ENCODE measurements at places on chromosomes 4 and X.

DNA sequence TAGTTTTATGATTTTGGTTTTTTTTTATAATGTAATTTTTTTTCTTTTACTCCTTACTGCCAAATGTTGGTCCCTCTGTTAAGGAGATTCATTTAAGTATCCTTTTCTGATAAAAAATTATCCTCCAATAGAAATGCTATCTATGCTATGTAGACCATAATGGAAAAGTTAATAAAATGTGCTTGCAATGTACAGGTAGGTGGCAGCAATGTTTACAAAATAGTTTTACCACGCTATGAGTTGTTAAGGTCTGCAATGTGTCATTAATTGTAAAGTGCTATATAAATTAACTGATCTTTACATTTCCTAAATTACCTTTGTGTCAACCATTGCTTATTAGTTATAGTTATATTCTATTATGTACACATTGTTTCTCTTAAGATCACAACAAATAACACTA lies 3.8 kb upstream of the CENPC start:
- DNase-seq, result no peak

GRCh38 chrX:19162851-19163250 lies 40.6 kb upstream of the ADGRG2 start:
- no peak for DNase-seq

GRCh38 chr4:147480891-147481576 lies at the start of gene EDNRA:
EDNRA (plus strand) TSS chr4:147481097; CDS start chr4:147485682, 4,585 bp downstream.
- no peak for DNase-seq

DNA sequence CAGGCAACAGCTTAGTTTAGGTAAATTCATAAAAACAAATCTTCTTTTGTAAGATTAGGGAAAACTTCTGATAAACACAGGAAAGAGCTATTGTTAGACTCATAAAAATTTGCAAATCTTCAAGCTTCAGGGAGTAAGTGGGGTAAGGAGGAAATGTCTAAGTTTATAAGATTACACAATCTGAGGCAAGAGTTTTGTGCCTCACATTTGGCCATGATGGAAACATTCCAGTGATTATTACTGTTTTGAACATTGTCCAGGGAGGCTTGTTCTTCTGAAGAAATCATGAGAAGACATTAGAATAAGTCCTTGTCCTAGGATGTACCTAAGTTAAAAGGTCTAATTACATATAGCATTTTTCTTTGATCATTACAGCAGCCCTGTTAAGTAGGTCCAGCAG lies 72.8 kb downstream of the MAOB start:
- no peak for DNase-seq

DNA sequence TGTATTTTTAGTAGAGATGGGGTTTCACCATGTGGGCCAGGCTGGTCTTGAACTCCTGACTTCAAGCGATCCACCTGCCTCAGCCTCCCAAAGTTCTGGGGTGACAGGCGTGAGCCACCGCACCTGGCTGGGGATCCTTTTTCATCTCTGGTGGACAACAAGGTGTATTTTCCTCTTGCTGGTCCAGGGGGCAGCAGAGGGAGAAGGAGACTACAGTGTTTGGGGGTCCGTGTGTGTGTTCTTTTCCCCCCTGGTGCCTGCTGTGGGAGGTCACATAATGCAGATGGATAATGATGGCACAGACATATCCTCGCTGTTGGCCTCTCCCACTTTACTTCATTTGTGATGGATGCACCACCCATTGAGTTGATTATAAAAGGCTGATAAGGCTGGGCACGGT lies 39.0 kb upstream of the CD99 start:
- DNase-seq, result no peak

Measured in NCI-H2081 (cell line).